ENCODE measurements at places on chromosomes 2 and 18. TPM values are rescaled to one million over a fixed set of nuclear protein-coding genes. Genes with fewer than 3 reads are reported as not detected.

The CHN1 gene
- 0.88 TPM for total RNA-seq

- no peaks in the 10 kb centered on the region for H3K4me1 ChIP-seq
- H3K27me3 ChIP-seq, result no peaks in the 10 kb centered on the region
- H3K36me3 ChIP-seq, result no peaks in the 10 kb centered on the region
- no peak overlapping the region for H3K4me3 ChIP-seq
- no peak for DNase-seq
These were observed 149.3 kb upstream of the TRIB2 start for GRCh38 chr2:12567411-12567810.

- no peaks in the 10 kb centered on the region for H3K4me1 ChIP-seq
- H3K36me3 ChIP-seq, result no peaks in the 10 kb centered on the region
- no peak overlapping the region for H3K4me3 ChIP-seq
- peaks cover 3% of the 10 kb centered on the region for H3K27me3 ChIP-seq
These were observed 172.0 kb downstream of the INHBB start for GRCh38 chr2:120517751-120518469.

DNA sequence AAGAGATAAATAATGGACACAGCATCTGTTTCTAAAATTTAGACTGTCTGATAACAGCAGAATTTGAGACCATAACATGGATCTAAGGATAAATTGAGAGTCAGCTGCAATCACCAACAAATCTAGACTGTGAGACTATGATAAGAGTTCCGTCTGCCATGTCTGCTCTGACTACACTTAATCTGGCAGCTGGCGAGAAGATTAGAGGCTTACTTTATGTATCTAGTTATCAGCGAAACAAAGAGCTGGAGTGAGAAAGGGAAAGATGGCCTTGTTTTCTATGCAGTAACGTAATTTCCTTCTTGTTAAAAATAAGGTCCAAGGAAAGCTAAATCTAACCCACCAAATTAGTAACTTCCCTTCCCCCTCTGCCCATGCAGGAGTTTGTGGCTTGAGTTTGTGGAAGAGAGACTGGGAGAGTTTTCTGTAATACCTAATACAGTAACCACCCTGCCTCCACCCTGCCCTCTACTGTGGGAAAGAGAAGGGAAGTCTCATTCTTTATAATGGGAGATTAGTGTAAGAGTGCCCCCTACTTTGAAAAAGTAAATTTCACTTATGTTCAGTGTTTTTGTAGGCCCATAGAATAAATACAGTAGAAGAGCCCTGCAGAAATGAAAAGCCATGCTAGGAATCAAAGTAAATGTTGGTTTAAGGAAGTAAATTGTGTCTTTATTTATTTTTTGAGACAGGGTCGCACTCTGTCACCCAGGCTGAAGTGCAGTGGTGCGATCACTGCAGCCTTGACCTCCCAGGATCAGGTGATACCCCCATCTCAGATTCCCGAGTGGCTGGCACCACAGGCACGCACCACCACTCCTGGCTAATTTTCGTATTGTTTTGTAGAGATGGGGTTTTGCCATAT lies 27.5 kb downstream of the EML4 start:
- H3K27me3 ChIP-seq, result no peaks in the 10 kb centered on the region
- DNase-seq, result no peak
- no peaks in the 10 kb centered on the region for H3K36me3 ChIP-seq
- no peak overlapping the region for H3K27ac ChIP-seq

The NT5DC4 gene
- total RNA-seq, result 0.45 TPM

- DNase-seq, result no peak
- H3K27me3 ChIP-seq, result no peaks in the 10 kb centered on the region
- H3K4me1 ChIP-seq, result peaks cover 85% of the 10 kb centered on the region
- H3K27ac ChIP-seq, result peak overlapping the region; percentile 79
These were observed 63.9 kb downstream of the DGKD start for GRCh38 chr2:233418052-233418760.

DNA sequence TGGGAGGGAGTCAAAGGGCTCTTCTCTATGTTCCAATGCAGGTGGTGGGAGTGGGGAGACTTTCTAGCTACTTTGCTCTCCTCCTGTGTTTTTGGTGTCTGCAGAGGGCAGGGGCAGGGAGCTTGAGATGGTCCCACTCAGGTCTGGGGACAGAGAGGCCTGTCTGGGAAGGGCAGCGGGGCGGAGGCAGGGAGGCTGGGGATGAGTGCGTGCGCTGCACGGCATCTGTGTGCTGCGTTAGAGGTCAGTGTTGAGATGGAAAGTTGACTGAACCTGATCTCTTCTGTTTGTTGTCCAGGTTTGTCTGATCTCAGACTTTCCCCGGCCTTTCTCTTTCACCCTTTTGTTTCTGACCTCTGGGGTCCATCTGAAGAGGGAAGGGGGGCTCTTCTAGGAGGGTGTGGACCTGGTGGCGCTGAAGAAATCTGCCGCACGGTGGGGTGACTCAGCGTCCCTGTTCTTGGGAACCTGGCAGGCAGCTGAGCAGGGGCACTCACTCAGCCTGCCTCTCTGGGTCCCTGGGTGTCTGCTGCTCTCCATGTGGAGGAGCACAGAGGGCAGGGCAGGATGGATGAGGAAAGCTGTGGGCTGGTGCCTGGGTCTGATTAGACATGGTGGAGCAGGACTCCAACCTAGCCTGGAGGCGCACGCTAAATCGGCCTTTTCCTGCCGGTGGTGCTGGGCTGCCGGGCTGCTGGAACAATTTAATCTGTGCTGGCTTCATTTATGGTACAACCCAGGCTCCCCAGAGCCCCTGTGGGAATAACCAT lies 24.1 kb downstream of the IGFBP2 start:
- no peak for DNase-seq
- H3K36me3 ChIP-seq, result no peaks in the 10 kb centered on the region
- no peak overlapping the region for H3K27ac ChIP-seq
- H3K27me3 ChIP-seq, result no peaks in the 10 kb centered on the region

The KIAA2012 gene
- total RNA-seq, result not detected

DNA sequence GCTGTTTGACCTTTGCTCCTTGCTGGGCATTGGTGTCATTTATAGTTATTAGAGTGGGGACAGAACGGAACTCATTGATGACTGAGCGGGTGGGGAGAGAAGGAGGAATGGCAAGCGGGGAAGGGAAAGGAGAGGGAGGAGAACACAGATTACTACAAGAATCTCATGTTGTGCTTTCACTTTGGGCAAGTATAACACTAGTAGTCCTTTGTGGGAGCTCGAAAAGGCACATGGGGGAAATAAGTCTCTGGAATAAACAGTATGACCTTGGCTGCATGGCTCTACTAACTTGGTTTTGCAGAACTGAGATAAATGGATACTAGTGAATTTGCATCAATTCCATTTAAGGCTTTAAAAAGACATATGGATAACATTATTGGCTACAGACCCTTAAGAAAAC lies 161.7 kb upstream of the NABP1 start:
- no peak for DNase-seq
- H3K27me3 ChIP-seq, result no peaks in the 10 kb centered on the region
- H3K27ac ChIP-seq, result no peak overlapping the region
- H3K4me3 ChIP-seq, result no peak overlapping the region

The COL6A3 gene
- 0.31 TPM for total RNA-seq

GRCh38 chr2:128322715-128323554 lies 4.3 kb upstream of the HS6ST1 start:
- H3K36me3 ChIP-seq, result no peaks in the 10 kb centered on the region
- DNase-seq, result peak; percentile 15
- no peak overlapping the region for H3K27ac ChIP-seq
- peaks cover 19% of the 10 kb centered on the region for H3K4me1 ChIP-seq
- no peak overlapping the region for H3K4me3 ChIP-seq

The SPP2 gene
- not detected for total RNA-seq

- no peak overlapping the region for H3K27ac ChIP-seq
- no peak overlapping the region for H3K4me3 ChIP-seq
These were observed 60.9 kb downstream of the SOWAHC start for GRCh38 chr2:109674894-109675534.

DNA sequence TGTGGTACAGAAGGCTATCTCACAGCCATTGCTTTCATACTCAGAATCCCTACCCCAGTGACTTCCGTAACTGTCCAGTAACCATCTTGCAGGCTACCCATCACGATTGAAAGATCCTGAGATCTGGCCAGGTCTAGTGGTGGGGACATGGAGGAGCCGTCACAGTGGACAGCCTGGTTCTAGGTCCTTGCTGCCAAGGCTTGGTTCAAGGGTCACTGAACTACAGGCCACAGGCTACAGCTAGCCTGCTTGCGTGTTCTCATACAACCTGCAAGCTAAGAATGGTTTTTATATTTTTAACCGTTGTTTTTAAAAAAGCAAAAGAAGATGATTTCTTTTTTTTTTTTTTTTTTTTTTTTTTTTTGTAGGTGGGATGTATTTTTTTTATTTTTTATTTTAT lies 151.6 kb downstream of the MYO1B start:
- no peak overlapping the region for H3K4me3 ChIP-seq
- H3K4me1 ChIP-seq, result no peaks in the 10 kb centered on the region
- H3K36me3 ChIP-seq, result no peaks in the 10 kb centered on the region
- no peak overlapping the region for H3K27ac ChIP-seq

The SH3RF3 gene
- total RNA-seq, result 0.23 TPM

The KCNS3 gene
- total RNA-seq, result not detected

DNA sequence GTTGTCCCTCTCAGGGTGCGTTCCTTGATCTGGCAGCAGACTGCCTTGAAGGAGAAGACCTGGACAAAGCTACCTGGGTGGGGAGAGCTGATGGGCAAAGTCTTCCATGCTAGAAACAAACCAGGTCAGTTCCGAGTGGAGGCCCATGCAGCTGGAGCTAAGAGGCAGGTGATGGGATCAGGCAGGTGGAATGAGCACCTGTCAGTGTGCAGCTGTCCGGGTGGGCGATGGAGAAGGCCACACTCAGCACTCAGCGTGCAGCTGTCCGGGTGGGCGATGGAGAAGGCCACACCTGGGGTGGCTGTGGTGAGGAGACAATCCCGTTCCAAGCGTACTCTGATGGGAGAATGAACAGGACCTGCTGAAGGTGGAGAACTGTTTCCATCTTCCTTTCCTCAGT lies 237.3 kb upstream of the MYT1L start:
- no peaks in the 10 kb centered on the region for H3K4me1 ChIP-seq
- no peak overlapping the region for H3K4me3 ChIP-seq
- H3K27me3 ChIP-seq, result no peaks in the 10 kb centered on the region
- DNase-seq, result no peak

- H3K27me3 ChIP-seq, result no peaks in the 10 kb centered on the region
- peaks cover 3% of the 10 kb centered on the region for H3K4me1 ChIP-seq
- no peak overlapping the region for H3K27ac ChIP-seq
- no peak for DNase-seq
These were observed 54.7 kb upstream of the B3GNT2 start for GRCh38 chr2:62141142-62141740.

- H3K27me3 ChIP-seq, result no peaks in the 10 kb centered on the region
- no peaks in the 10 kb centered on the region for H3K4me1 ChIP-seq
- no peak for DNase-seq
- no peak overlapping the region for H3K4me3 ChIP-seq
- H3K36me3 ChIP-seq, result no peaks in the 10 kb centered on the region
- H3K27ac ChIP-seq, result no peak overlapping the region
These were observed 433.5 kb upstream of the MMADHC start for GRCh38 chr2:150020937-150021673.

- no peaks in the 10 kb centered on the region for H3K4me1 ChIP-seq
- DNase-seq, result no peak
- H3K36me3 ChIP-seq, result no peaks in the 10 kb centered on the region
These were observed 119.1 kb downstream of the AQP4 start for GRCh38 chr18:26746398-26746797.

DNA sequence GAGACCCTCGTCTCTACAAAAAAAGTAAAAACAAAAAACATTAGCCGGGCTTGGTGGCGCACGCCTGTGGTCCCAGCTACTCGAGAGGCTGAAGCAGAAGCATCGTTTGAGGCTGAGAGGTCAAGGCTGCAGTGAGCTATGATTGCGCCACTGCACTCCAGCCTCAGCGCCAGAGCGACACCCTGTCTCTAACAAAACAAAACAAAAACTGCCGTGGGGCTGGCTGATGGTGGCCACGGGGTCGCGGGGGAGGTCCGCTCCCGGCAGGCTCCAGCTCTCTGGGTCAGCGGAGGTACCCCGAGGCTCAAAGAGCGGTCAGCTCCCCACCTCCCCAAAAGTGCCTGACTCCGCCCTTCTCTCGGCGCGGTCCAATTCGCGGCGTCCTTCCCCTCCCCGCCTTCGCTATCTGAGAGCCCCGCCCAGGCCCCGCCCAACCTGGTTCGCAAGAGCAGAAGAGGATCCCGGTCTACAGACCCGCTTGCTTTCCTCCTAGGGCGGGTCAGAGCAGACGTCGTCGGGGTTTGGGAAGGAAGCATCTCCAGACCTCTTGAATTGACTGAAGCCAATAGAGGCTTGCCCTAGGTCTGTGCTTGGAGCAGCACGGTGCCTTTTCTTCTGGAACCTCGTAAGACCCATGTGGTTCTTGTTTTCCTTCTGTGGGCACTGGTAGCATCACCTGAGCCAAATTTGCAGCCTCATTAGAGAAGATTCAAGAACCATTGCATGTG lies 7.8 kb downstream of the RAX start:
- no peak overlapping the region for H3K27ac ChIP-seq
- peaks cover 15% of the 10 kb centered on the region for H3K4me1 ChIP-seq
- no peak for DNase-seq
- H3K27me3 ChIP-seq, result peaks cover 55% of the 10 kb centered on the region
- H3K36me3 ChIP-seq, result no peaks in the 10 kb centered on the region
- H3K4me3 ChIP-seq, result no peak overlapping the region

DNA sequence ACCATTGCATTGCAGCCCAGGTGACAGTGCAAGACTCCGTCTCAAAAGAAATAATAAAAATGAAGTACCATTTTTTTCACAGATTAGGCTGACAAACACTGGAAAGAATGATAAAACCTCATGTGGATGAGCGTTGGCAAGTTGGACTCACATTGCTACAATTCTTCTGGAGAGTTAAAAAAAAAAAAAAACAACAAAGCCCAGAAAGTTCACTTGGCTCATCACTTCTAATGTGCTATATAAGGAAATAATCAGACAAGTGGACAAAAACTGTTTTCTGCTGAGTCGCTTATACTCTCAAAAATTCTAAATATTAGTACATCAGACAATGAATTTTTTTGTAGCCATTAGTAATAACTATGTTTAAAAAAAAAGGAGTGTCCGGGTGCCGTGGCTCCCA lies 38.4 kb downstream of the PKP4 start:
- no peak overlapping the region for H3K27ac ChIP-seq
- H3K4me3 ChIP-seq, result no peak overlapping the region
- H3K27me3 ChIP-seq, result no peaks in the 10 kb centered on the region
- H3K36me3 ChIP-seq, result no peaks in the 10 kb centered on the region
- no peak for DNase-seq

- no peaks in the 10 kb centered on the region for H3K36me3 ChIP-seq
- no peak overlapping the region for H3K27ac ChIP-seq
- no peak overlapping the region for H3K4me3 ChIP-seq
- H3K27me3 ChIP-seq, result no peaks in the 10 kb centered on the region
These were observed 10.6 kb upstream of the SFT2D3 start for GRCh38 chr2:127690696-127691095.

The FSHR gene
- total RNA-seq, result not detected

DNA sequence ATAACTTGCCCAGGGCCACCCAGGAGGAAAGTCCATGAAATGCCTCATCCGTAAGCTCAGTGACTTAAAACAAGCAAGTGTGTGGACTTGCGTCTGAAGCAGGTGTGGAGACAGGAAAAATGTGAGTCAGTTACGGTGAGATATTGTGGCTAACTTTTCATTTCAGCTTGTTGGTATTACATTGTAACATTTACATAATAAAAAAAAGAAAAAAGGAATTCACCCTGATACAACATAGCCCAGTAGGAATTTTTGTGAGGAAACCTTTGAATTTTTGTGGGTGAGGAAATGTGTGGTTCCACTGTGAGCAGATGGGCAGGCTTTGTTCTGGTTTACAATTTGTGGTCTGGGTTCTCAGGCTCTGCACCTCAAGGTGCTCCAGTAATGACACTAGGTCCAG lies 33.7 kb upstream of the LYPD6B start:
- H3K27ac ChIP-seq, result no peak overlapping the region
- no peaks in the 10 kb centered on the region for H3K4me1 ChIP-seq
- no peak overlapping the region for H3K4me3 ChIP-seq
- no peaks in the 10 kb centered on the region for H3K36me3 ChIP-seq
- DNase-seq, result no peak

Data from natural killer cell (primary cell).